ENCODE measurements at places on chromosomes 6 and 20.

GRCh38 chr6:44339301-44339700 is 3.1 kb upstream of the SPATS1 start:
- no peak for DNase-seq

GRCh38 chr6:80594461-80594860 is 488.0 kb downstream of the BCKDHB start:
- DNase-seq = no peak

DNA sequence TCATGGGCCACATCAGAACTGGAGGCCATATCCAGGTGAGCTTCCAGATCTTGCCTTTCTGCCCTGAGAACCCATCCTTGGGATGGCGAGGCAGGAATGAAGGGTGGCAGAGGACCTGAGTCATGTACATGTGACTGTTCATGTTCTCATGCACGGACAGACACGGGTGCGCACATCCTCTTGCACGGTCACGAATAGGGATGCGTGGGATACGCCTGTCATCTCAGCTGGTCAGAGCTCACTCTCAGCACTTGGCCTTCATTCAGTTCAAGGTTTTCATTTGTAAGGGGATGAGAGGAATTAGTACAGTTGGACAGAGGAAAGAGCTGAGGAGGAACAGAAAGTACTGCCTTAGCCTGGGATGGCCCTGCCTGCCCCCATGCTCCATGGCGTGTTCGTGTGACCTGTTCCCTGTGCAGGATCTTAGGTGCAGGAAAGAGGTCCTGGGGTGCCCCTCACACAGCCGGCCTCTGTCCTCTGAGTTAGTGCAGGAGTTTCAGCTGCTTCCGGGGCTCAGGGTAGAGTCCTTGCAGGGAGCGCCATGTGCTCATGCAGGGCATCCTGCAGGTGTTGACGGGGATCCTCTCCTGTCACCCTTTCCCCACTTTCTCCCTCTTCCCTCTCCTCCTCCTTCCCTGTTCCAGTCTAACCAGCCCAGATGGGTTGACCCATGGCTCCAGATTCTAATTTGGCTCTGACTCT is 173.4 kb downstream of the DTNBP1 start:
- DNase-seq = no peak

DNA sequence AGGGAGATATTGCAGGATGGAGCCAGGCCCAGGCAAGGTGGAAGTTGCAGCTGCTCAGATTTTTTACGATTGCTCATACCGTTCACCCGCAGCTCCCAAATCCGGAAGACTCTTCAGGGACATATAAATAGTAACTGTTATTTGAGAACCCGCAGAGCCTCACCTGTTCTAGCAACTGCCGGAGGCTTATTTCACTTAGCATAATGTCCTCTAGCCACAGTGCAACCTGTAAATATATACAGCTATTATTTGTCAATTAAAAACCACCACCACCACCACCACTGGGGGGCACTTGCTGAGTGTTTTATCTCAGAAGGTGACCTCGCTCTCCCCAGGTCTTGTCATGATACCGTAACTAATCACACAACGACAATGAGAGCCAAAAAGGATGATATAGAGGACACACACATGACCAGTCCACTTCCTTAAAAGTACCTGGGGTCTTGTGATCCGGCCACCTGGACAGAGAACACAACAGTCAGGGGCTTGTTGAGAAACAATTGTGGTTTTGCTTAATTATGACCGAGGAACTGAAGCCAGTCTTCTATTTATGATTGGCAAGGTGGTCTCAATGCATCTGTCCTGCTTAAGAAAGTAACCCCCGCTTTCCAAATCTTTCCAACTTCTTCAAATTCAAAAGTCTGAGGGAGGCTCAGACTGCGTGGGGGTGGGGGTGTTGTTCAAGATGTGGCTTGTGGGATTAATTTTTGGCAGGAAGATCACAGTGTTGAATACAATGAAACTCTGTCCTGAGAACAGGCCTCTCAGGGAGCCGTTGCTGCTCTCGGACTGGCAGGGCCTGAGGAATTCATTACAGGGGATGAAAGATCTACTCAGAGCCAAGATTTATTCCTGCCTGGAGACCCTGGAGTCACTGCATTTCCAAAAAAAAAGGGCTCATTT is 107.7 kb upstream of the PRND start:
- peak; percentile 21 for DNase-seq

GRCh38 chr20:16810216-16810615 is 62.1 kb downstream of the OTOR start:
- no peak for DNase-seq

DNA sequence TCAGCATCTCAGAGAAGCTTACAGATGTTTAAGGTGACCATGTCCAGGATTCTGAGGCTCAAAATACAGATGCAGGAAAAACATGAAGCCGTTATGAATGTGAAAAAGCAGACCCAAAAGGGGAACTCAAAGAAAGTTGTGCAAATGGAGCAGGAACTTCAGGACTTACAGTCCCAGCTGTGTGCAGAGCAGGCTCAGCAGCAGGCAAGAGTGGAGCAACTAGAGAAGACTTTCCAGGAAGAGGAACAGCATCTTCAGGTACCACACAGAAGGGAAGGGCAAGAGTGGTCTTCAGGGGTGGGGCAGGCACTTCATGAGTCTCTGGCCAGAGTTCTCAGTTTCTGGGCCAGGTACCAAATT is 15.2 kb downstream of the RNF8 start:
- DNase-seq = peak; percentile 48

- DNase-seq = no peak
Observed at GRCh38 chr6:150280703-150281102, 88.1 kb upstream of the IYD start.

DNA sequence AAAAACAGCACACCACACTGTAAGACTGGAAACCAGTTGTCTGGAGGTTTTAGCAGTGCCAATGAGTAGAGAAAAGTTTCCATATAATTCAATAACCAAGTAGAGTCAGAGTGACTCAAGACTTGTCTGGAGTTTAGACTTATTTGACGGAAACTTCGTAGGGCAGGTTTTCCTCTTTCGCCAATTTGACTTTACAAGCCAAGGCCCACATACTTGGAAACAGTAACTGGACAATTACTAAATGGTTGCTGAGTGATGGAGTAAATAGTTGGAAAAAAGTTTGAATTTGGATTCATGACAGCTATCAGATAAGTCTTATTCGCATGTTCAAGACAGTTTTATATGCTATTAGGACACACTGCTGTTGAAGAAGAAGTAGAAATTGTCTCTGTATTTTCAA is 48.1 kb upstream of the CTAGE9 start:
- no peak for DNase-seq
